B cell (primary cell): ENCODE measurements at places on chromosomes 6 and 20. TPM values are rescaled to one million over a fixed set of nuclear protein-coding genes. Genes with fewer than 3 reads are reported as not detected.

The NRSN2 gene
- 3.5 and 5.0 TPM in 2 replicates for polyA plus RNA-seq

The CSTF1 gene
- polyA plus RNA-seq = 12.4 and 18.3 TPM in 2 replicates

The NMBR gene
- polyA plus RNA-seq = 0.09 TPM in 1 of 2 replicates, not detected in the other

The RFX6 gene
- not detected in 2 replicates for polyA plus RNA-seq

The TMEM244 gene
- not detected in 2 replicates for polyA plus RNA-seq

The KCNB1 gene
- polyA plus RNA-seq = not detected in 2 replicates

The HLA-DPB1 gene
- polyA plus RNA-seq = 921 and 1,578 TPM in 2 replicates

The SLC22A2 gene
- not detected in 2 replicates for polyA plus RNA-seq

The IL17F gene
- polyA plus RNA-seq = not detected in 2 replicates

The PDE10A gene
- not detected in 2 replicates for polyA plus RNA-seq

The C6orf15 gene
- not detected in 2 replicates for polyA plus RNA-seq

The HLA-DRB1 gene
- 1,038 and 1,240 TPM in 2 replicates for polyA plus RNA-seq

The CAP2 gene
- not detected in 2 replicates for polyA plus RNA-seq

The AKIRIN2 gene
- polyA plus RNA-seq = 82.2 and 126 TPM in 2 replicates

The NHSL1 gene
- polyA plus RNA-seq = 0.04 and 0.14 TPM in 2 replicates

The PAK5 gene
- not detected in 2 replicates for polyA plus RNA-seq
